ENCODE measurements at places on chromosomes 3 and 15. TPM values are rescaled to one million over a fixed set of nuclear protein-coding genes. Genes with fewer than 3 reads are reported as not detected.

DNA sequence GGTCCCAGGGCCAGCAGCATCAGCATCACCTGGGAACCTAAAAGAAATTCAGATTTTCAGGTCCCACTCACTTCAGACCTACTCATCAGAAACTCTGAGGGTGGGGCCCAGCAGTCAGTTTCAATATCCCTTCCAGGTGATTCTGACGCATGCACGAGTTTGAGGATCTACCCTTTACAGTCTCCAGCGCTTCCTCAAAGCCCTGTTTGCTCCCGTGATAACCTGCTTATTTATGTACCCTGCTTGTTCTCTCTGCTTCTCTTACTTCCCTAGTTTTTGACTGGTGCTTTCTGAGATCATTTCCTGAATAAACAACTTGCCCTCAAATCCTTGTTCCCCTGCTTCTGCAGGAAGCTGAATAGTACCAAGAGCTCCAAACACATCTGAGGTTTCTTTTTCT is 245.3 kb downstream of the ZNF621 start:
- no peak for DNase-seq

- DNase-seq: no peak
Measured at GRCh38 chr3:6567241-6567640, 293.7 kb upstream of the GRM7 start.

- DNase-seq: no peak
Measured at GRCh38 chr3:117622171-117622841, 912.7 kb downstream of the TUSC7 start.

Gene PLA2G4D
- polyA plus RNA-seq: 0.07 TPM

Gene OIP5
- 12.5 TPM for polyA plus RNA-seq

- DNase-seq: no peak
Measured at GRCh38 chr3:87898971-87899370, 159.8 kb downstream of the CGGBP1 start.

DNA sequence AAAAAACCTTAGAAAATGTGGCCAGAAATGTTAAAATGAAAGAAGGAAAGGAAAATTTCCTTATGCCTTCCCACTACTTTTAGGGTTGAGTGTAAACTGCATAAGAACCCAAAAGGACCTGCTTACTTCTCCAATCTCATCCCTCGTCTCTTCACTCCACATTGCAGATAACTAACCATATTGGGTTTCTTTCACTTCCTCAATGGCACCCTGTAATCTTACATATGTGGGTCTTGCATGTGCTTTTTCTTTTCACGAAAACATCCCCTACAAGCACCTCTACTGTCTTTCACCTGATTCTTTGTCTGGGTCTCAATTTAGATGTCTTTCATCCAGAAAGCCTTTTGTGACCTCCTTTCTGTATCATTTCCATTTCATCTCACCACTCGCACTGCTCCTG is 23.1 kb downstream of the EOMES start:
- DNase-seq: no peak

DNA sequence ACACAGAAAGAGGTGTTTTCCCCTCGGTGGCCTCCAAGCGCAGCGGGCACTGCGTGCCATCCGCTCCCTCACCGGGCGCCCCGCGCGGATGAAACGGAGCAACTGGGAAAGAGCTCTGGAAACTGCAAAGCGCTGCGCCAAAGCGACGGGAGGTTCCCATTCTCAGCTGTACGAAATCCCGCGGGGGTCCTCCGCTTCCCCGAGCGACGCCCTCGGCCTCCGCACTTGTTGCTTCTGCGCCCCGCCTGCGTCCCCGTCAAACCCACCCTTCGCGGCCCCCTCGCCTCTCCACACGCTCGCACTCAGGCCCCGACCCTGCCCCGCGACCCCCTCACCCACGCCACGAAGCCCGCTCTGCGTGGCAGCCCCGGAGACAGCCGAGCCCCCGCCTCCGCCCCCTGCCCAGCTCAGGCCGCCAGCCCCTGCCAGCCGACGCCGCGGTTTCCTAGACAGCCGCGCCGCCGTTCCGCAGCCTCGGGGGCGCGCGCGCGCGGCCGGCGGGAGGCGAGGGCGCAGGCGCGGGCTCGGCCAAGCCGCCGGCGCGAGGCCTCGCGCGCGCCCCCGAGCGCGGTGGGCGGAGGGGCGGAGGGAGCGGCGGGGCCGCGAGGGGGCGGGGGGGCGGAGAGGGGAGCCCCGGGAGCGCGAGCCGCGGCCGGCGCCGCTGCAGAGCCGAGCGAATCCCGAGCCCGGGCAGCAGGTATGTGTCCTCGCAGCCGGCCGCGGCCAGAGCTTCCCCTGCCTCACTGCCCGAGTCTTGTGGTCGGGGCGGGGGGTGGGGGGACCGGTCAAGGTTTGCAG is at the start of gene TMEM266:
TMEM266 (plus strand) TSS at position 666 of the 798 bp plus-strand sequence. CDS start 74,279 bp downstream, outside the sequence.
- DNase-seq: peak; percentile 69

GRCh38 chr3:41742121-41742520 is 219.8 kb downstream of the ULK4 start:
- DNase-seq: no peak

GRCh38 chr15:64902863-64903262 is 8.8 kb upstream of the ANKDD1A start:
- DNase-seq: no peak

- no peak for DNase-seq
Measured at GRCh38 chr3:107816107-107816506, 274.7 kb downstream of the CD47 start.

GRCh38 chr3:172441581-172441980 is 6.7 kb downstream of the GHSR start:
- no peak for DNase-seq

Gene MITF
- polyA plus RNA-seq: 40.7 TPM

DNA sequence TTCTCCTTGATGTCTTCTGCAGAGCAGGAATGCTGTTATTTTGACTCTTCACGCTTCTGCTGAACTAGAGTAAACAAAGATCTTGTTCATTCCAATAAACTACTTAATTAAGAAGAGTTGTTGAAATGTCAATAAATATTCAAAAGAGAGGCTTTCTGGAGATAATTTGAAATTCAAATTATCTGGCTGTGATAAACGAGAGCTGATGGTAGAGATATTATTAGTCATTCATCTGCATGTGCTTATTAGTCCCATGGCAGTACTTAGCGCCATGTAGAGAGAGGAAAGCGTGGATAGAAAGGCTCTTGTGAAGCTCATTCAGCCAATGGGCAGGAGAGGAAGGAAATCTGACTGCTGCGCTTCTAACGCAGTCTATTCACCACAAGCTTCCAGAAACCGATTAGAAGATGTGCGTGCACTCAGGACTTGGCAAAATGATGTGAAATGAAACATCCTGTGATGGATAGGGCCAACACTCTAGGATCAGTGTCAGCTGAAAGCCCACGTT is 251.1 kb downstream of the GABRB3 start:
- no peak for DNase-seq

DNA sequence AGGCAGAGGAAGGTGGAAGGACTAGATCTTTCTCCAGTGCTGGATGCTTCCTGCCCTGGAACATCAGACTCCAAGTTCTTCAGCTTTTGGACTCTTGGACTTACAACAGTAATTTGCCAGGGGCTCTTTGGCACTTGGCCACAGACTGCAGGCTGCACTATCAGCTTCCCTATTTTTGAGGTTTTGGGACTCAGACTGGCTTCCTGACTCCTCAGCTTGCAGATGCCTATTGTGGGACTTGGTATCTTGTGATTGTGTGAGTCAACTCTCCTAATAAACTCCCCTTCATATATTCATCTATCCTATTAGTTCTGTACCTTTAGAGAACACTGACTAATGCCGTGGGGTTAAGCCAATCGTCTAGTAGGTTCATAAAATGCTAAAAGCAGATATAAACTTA is 8.8 kb upstream of the B3GNT5 start:
- DNase-seq: no peak

Gene AADAC
- 0.25 TPM for polyA plus RNA-seq

- no peak for DNase-seq
Measured at GRCh38 chr15:37903919-37904625, 30.4 kb upstream of the TMCO5A start.

DNA sequence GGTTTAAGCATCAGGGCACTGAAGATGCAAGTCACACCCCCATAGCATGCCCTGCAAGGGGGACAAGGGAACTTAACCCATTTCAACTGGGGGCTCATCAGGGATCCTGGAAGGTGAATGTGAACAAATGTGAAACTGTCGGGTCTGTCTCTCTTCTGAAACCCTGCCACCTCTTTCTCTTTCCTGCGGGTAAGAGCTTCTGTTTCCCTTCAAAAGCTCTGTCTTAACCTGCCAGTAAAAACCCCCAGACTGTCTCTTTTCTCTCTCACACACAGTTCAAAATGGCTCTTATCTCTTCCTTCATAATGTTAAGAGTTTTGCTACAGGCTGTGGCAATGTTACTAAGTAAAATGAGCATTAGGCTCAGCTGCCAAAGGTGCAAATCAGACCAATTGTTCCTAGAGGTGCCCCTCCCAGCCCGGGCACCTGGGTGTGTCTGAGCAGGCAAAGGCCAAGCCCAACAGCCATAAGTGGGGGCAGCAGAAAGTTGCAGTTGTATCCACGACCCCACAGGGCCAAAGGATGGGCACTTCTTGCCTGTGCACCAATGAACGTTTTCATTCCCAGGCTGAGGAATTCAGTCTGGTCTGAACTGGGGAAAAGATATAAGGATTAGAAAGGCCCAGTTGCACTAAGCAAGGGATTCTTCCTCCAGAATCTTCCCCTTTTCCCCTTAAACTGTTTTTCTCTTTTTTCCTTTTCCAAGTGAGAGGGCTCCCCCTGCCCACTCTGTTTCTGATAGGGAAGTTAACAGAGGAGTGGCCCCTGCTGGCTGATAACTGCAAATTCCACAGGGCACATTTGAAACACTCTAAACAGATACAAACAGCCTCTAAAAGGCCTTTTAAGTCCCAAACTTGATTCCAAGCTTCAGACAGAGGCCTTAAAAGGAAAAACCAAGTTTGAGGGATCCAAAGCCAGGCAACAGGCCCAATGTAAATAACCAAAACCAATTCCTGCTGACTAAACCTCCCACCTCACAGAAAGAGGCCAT is 113.8 kb upstream of the EPHA6 start:
- DNase-seq: no peak

Measured in left kidney (tissue), 8 donors.